ENCODE measurements at places on chromosomes 11 and 22.

DNA sequence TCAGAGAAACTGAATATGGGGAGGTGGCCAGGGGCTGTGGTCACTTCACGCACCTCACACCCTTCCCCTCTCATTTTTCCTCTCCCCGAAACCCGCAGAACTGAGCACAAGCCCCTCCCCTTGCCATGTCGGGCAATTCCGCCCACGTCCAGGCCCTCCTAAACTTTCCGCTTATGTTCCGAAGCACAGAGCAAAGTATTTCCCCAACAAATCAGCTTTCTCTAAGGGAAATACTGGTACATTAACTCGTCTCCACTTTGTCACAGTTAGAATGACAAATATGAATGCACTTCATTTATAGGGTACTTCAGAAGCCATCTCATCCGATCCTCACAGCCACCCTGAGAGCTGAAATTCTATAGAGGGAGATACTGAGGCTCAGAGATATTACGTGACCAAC, 94.7 kb upstream of the TMEM45B start:
- DNase-seq: no peak

DNA sequence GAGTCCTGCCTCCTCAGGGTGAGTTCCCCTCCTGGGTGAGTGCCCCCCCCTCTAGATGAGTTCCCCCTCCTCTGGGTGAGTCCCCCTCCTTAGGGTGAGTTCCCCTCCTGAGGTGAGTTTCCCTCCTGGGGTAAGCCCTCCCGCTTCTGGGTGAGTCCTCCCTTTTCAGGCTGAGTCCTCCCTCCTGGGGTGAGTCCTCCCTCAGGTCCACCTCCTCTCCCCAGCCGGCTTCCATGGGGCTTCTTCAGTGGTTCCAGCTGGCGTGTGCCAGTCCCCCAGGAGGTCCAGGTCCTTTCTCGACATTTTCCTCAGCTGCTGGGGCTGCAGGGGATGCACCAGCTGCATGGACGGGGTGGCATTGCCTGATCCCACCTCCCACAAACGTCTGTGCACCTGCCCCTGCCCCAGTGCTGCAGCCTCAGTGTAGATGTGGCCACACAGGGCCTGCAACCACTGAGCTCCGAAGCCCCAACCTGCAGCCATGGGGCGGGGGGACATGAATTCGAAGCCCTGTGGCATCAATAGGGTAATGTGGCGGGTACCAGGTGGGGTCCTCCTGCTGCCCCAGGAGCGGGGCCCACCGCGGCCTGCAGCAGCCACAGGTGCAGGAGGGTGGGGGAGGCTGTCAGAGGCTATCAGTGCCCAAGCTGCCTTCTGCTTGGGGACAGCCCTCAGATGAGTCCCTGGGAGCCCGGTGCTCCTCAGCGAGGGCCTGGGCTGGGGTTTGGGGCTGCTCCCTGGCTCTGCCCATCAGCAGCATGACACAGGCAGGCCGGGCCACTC, 101.3 kb upstream of the FGF3 start:
- DNase-seq: no peak

DNA sequence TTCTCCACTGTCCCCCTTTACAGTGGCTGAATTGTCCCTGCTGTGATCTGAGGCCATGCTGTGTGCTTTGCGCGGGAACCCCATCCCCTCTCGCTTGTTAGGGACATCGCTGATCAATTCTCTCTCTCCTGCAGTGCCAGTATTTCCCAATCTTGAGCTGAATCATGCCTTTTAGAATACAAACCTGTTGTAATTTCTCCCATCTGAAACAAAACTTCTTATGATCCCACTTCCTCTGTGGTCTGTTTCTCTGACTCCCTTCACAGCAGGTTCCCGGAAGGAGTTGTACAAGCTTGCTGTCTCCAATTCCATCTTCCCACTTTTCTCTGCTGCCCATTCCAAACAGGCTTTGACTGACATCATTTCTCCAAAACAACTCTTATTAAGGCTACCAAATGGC, 16.8 kb downstream of the ADAMTS15 start:
- no peak for DNase-seq

GRCh38 chr11:11010624-11011127, 152.8 kb upstream of the ZBED5 start:
- peak; percentile 35 for DNase-seq

DNA sequence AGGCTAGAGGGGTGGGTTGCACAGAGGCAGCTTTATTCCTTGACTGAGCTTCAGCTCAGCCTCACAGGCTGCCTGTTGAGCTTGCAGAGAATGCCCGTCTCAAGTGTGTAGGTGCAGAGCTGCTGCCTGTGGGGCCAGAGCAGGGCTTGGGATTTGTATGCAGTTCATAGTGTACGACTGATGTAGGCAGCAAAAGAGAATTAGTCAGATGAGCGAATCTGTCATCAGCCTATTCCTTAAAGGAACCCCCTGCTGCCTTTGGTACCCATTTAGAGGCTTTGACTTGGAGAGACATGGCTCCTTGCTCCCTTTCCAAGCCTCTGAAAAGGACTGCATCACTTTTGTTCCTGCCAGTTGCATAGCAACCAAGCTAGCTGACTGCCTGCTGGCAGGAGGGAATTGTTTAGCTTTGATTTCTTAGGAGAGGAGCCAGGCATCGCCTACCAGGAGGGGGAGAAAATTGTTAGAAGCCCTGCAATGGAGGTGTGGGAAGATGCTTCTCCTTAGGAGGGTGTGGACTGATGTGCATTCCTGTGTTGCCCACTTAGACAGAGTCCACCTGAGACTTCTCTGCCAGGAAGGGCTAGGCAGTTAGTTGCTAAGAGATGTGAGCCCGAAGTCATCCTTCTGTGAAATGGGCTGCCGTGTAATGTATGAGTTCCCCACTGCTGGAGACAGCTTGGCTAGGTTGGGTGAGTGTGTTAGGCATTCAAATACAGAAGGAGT, 10.9 kb downstream of the ACO2 start:
- DNase-seq: no peak

- no peak for DNase-seq
These were observed 126.9 kb downstream of the KCNQ1 start for GRCh38 chr11:2571598-2572281.

- DNase-seq: no peak
These were observed 31.3 kb upstream of the CTTN start for GRCh38 chr11:70367071-70367470.

- no peak for DNase-seq
These were observed 25.9 kb upstream of the ATXN10 start for GRCh38 chr22:45645526-45646414.

- no peak for DNase-seq
These were observed 18.4 kb downstream of the PHF21A start for GRCh38 chr11:46102843-46103242.

DNA sequence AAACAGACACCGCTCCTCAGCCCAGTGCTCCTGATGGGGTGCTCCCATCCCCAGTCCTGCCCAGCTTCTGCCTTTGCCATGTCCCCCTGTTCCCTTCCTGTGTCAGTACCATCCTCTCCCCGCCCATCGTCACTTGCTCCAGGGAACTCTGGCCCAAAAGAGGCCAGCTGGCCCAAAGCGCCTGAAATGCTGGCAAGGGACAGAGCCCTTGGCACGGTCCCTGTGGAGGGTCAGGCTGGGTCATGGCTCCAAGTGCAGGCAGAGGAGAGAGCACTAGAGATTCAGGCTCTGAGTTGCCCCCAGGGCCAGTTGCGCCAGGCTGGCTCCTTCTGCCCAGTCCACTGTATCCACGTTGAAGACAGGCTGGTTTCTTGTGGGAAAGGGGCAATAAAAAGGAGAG, 8.4 kb upstream of the HDHD5 start:
- no peak for DNase-seq

- DNase-seq: no peak
These were observed 2.2 kb downstream of the PHLDB1 start for GRCh38 chr11:118609380-118610224.

GRCh38 chr22:27993201-27993635, 74.2 kb upstream of the PITPNB start:
- DNase-seq: no peak
